ENCODE measurements at places on chromosomes 11 and 22.

DNA sequence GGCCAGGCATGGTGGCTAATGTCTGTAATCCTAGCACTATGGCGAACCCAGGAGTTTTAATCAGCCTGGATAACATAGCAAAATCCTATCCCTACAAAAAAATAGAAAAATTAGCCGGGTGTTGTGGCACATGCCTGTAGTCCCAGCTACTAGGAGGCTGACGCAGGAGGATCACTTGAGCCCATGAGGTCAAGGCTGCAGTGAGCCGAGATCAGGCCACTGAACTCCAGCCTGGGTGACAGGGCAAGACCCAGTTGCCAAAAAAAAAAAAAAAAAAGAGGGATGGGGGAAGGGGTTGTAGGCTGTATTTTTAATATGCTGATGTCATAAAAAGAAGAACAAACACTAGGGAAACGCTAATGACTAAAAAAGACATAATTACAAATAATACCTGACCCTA lies 12.1 kb downstream of the DDX6 start:
- DNase-seq, result no peak

DNA sequence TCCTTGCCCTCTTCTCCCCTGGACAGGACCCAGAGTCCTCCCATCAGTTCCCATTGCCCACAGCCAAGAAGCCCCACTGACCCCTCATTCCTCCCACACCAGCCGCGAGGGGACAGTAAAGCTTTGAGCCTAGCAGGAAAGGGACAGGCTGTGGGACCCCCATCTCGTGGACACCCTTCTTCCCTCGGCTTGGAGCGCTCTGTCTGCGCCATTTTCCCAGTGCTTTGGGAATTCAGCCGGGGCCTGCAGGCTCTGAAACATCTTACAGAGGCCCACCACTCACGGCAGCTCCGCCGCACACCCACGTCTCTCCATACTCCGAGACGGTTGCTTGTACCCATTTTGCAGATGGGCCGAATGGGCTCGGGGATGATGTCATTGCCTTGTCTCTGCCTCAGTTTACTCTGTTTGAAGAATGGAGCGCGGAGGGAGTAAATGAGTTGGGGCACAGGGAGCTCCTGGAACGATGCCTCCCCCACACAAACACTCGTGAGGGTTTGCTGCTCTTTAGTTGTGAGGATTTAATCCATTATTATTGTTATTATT lies 447.7 kb downstream of the TBC1D22A start:
- DNase-seq, result no peak

DNA sequence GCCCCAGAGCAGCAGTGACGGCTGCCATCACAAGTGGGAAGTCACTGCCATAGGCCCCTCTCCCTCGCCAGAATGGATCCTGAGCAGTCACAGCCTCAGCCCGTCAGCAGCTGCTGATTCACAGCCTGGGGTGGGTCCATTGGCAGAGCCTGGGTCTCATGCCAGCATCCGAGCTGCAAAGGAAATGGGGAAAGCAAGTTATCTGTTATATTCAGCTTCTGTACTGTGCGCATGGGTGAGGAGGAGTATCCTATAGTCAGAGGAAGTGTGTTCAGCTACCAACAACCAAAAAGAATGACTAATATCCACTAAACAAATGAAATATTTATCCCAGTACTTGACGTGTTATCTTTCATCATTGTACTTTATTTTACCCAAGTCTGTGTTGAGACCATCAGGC lies 119.7 kb downstream of the RCN1 start:
- no peak for DNase-seq

- DNase-seq, result peak; percentile 79
These were observed 79.4 kb upstream of the PPARA start for GRCh38 chr22:46070803-46071450.

- DNase-seq, result no peak
These were observed 211.6 kb upstream of the SESN3 start for GRCh38 chr11:95442531-95443050.

GRCh38 chr11:29756871-29757270 lies 260.0 kb downstream of the KCNA4 start:
- no peak for DNase-seq

- no peak for DNase-seq
These were observed 140.0 kb downstream of the ADAMTS15 start for GRCh38 chr11:130588471-130588870.

GRCh38 chr11:75851203-75851602 lies 36.2 kb downstream of the UVRAG start:
- no peak for DNase-seq

GRCh38 chr11:14309425-14310192 lies 49.4 kb downstream of the RRAS2 start:
- no peak for DNase-seq

DNA sequence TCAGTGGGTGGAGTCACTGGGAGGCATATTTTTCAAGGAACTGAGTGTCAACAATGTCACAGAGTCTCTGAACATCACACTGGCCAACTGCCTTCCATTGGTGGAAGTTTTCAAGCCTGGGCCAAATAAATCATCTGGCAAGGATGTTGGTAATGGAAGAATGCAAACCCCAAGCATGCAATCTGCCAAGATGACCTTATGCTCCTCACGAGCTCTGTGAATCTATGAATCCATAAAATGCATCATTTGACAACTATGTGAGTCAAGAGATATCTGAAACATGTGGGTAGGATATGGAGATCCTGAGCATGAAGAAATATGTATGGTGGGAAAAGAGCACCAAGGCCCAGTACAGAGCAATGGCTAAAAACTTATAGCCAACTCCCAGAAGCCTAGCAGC lies 122.2 kb downstream of the PLEKHA7 start:
- no peak for DNase-seq

GRCh38 chr11:103637831-103638230 lies 398.6 kb upstream of the DDI1 start:
- no peak for DNase-seq

GRCh38 chr11:99592266-99592665 lies 571.5 kb downstream of the CNTN5 start:
- DNase-seq, result no peak

DNA sequence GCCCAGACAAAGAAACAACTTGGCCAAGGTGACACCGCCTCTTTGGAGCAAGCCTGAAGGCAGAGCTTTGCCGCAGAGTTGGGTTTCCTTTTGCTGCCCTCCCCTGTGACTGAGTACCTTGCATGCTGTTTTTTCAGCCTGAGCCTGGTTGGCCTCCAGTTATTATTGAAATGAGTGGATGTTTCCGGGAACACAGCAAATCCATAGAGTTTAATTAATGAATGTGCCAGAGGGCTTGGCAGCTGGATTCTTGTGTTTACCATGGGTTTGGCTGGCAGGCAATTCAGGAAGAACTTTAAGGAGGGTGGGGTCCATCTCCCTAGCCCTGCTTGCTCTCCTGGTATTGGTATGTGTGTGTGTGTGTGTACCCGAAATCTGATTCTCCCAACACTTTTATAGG lies 65.6 kb upstream of the CRYBB3 start:
- no peak for DNase-seq

DNA sequence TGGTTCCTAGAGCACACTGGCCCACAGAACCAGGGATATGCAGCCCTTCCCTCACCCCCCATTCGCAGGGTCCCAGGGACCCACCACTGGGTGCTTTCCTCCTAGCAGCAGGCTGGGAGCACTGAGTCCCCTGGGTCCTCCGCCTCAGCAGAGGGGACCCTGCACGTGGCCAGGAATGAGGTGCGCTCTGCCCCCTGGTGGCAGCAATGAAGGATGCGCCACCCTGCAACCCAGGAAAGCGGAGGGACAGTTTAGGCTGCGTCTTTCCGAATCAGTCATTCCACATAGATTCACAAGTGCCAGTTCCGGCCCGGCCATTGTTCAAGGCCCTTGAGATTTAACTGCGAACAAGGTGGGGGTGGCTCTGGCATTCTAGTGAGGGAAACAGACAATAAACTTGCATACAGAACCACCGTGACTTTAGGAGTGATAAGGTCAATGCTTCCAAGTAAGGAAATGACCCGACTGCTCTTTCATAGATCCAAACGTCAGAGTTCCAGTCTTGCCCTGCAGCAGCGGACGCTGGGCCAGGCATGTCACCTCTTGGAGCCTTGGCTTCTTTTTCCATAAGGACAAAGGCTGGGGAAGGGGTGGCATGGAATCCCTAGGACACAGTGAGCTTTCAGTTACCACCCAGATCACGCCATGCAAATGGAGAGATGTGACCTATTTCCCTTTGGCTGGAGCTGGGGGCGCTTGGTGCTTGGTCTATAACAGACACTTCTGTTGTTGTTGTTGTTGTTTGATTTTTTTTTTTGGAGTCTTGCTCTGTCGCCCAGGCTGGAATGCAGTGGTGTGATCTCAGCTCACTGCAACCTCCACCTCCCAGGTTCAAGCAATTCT lies 7.7 kb downstream of the RIN1 start:
- DNase-seq, result peak; percentile 84

DNA sequence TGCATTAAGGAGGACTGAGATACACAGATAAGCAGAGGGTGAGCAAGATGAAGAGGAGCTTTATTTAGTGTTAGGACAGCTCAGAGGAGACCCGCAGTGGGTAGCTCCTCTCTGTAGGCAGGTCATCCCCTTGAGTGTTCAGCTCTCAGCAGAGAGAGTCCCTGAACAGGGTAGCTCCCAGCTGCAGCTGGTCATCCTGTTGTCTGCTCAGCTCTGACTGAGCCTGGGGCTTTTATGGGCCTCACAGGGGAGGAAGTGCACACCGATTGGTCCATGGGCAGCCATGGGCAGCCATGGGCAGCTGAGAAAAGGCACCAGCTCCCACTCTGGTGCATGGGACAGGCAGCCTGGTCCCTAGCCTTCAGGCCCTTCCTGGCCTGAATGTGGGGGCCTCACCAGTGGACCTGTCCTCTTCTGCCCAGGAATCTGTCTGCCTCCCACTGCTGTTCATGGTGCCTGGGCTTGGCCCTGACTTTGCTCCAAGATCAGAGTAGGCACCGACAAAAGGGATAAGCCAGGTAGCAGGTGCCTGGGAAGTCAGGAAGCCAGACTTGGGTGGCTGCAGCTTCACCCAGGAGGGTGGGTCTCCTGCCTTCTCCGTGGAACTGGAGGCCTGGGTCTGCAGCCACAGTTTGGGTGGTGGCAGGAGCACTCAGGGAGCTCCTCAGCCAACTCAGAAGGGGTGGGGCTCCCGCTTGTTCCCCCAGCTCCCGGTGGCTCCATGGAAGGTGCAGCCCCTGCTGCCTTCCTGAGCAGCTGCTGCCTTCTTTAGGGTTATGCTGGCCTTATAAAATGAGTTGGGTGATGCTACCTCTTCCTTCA lies 54.7 kb downstream of the MYEOV start:
- no peak for DNase-seq

DNA sequence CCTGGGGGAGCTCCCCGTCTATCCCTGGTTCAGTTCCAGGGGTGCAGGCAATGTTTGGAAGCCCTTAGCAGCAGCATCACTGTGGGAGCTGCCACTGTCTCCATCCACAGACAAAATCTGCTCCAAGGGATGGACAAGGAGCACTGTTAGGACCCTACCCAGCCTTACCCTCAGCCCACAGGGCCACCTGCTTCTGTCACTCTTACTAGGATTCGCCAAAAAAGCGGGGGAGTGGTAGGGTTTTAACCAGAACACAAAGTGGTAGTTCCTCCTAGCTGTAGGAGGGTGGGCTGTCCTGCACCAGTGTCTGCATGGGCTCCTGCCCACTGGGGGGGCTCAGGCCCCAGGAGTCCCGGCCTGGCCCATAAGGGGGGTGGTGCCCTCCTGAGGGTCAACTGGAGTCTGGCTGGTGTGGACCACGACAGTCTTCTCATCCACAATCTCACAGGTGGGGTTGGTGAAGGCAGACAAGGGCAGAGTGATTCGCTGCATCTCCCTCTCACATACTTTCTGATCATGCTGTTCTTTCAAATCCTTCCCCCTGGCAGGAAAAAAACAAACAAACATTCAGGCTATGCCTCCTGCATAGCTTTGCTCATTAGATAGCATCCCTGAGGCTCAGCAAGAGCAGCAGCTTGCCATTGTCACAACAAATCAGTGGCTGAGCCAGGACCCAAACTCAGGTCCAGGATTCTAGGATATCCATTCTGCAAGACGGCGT lies 9.4 kb downstream of the PIK3IP1 start:
- DNase-seq, result no peak

DNA sequence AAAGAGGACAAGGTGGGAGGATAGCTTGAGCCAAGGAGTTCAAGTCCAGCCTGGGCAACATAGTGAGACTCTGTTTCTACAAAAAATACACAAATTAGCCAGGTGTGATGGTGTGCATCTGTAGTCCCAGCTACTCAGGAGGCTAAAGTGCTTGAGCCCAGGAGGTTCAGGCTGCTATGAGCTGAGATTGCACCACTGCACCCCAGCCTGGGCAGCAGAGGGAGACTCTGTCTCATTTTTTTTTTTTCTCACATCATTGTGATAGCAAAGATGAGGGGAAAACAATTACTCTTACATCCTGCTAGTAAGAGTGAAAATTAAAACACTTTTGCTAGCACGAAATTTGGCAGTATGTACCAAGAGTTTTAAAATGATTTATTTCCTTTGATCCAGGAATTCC lies 463.7 kb downstream of the TMEM135 start:
- no peak for DNase-seq

- no peak for DNase-seq
These were observed 1.6 kb downstream of the BRD1 start for GRCh38 chr22:49825944-49826602.

GRCh38 chr11:109849946-109850345 lies 243.2 kb upstream of the ZC3H12C start:
- no peak for DNase-seq

DNA sequence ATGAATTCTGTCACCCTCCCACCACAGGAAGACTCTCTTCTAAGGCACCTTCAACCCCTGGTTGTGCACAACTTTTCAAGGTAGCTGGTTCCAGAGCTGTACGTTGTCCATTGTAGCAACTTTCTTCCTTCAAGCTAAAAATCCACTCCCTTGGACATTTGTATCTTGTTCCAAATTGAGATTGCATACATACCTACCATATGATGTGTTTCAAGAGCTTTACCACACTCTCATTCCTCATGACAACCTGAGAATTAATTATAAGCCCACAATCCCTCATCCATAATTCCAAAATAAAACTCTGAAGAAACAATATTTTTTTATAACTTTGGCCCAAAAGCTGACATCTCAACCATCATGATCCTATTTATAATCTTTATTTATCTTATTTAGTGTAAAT lies 3.0 kb downstream of the OR52W1 start:
- DNase-seq, result no peak

DNA sequence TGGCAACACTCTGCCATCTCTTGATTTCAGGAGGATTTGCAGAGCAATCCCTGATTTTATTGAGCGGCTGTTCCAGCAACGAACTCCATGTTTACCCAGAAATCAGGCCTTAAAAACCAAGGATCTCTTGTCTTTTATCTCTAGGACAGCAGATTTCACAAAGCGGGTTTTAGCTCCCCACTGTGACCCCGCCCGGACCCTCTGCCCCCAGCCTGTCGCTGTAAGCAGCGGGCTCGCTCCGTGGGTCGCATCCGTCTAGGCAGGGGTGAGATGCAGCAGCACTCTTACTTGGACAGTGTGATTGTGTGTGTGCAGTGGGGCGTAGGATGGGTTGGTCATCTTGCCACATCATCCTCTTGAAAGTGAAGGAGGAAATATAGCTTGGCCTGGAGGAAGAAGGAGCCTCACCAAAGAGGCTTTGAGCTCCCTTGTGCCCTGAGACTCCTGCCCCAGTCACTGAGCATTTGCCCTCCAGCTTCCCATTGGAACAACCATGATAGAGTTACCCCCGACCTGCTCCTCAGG lies 189.2 kb upstream of the TBCEL start:
- DNase-seq, result no peak
